ENCODE measurements at places on chromosomes 4 and X. TPM values are rescaled to one million over a fixed set of nuclear protein-coding genes. Genes with fewer than 3 reads are reported as not detected.

ITIH6 gene
- not detected for total RNA-seq

SPANXN3 gene
- total RNA-seq: not detected

AREG gene
- total RNA-seq: 18.6 TPM

DNA sequence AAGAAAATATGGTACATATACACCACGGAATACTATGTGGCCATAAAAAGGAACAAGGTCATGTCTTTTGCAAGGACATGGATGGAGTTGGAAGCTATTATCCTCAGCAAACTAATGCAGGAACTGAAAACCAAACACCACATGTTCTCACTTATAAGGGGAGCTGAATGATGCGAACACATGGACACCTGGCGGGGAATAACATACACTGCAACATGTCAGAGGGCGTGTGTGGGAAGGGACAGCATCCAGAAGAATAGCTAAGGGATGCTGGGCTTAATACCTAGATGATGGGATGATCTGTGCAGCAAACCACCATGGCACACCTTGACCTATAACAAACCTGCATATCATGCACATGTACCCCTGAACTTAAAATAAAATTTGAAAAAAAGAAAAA is 19.5 kb upstream of the CNKSR2 start:
- H3K27ac ChIP-seq: no peak overlapping the region
- no peak overlapping the region for H3K4me3 ChIP-seq
- no peaks in the 10 kb centered on the region for H3K4me1 ChIP-seq
- no peaks in the 10 kb centered on the region for H3K36me3 ChIP-seq
- H3K27me3 ChIP-seq: no peaks in the 10 kb centered on the region

DNA sequence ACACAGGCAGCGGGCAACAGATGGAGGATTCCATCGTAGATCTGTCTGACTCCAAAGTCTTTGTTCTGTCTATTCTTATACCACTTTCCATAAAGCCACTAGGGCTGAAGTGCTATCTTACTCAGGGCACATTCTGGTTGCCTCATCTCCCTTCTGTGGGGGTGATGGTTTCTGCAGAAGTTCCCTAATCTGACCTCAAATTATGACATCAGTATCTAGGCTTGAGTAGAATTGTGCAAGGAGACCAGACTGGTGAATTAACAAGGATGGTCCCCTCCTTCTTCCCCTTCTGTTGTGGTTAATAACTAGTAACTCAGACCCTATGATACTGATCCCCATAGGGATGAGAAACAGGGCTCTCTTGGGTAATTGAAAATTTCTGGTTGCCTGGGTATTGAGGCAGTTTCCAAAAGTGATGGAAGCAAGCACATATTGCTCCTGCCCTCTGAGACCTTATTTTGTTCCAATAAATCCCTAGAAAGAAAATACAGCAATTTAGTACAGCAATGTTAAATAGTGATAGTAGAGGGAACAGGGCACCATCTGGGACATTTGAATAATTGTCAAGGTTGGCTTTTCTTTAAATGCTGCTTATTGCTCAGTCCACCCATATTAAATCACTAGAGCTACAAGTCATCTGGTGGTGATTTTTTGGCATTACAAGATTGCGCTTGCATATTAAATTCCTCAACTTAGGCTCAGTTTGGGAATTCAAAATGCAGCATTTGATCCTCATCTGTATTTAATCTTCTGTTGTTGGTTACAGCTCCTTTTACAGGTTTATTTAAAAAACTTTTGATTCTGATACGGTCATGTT is 57.3 kb upstream of the AP1S2 start:
- H3K4me3 ChIP-seq: no peak overlapping the region
- no peak for DNase-seq
- H3K4me1 ChIP-seq: peaks cover 7% of the 10 kb centered on the region
- H3K27me3 ChIP-seq: no peaks in the 10 kb centered on the region
- no peaks in the 10 kb centered on the region for H3K36me3 ChIP-seq
- no peak overlapping the region for H3K27ac ChIP-seq

DNA sequence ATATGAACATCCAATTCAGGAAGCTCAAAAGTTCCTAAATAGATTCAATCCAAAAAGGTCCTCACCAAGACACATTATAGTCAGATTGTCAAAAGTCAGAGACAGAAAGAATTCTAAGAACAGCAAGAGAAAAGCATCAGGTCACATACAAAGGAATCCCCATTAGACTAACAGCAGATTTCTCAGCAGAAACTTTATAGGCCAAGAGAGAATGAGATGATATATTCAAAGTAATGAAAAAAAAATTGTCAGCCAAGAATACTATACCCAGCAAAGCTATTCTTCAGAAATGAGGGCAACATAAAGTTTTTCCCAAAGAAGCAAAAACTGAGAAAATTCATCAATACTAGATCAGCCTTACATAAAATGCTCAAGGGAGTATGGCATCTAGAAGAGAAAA is 106.6 kb upstream of the SH3RF1 start:
- no peak overlapping the region for H3K27ac ChIP-seq
- H3K4me1 ChIP-seq: no peaks in the 10 kb centered on the region
- no peaks in the 10 kb centered on the region for H3K36me3 ChIP-seq

DNA sequence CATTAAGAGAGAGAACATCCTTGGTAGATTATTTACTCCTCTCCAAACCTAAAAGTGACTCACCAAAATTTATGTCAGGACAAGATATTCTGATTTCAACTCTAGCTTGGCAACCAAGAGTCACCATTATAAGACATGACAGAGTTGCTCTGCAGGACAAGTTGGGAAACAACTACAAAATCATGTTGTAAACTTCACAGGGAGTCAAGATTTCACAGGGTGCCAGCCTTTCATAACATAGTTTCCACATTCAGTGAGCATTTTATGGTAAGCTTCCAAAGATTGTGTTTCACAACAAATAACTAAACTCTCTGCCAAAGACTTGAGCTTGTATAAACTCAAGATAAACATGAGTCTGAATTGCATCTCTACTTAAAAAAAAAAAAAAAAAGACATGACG is 121.0 kb upstream of the DIAPH2 start:
- peak overlapping the region; percentile 43 for H3K27ac ChIP-seq
- DNase-seq: no peak
- no peaks in the 10 kb centered on the region for H3K27me3 ChIP-seq
- H3K4me1 ChIP-seq: peaks cover 6% of the 10 kb centered on the region
- no peaks in the 10 kb centered on the region for H3K36me3 ChIP-seq

DNA sequence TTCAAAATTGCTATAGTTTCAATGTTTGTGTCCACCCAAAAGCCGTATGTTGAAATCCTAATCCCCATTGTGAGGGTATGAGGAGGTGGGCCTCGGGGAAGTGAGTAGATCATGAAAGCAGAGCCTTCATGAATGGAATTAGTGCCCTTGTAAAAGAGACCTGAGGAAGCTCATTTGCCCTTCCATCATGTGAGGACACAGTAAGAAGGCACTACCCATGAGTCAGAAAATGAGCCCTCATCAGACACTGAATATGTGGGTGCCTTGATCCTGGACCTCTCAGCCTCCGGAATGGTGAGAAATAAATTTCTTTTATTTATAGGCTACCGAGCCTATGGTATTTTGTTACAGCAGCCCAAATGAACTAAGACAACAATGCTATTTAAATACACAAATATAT is 57.7 kb upstream of the EFHC2 start:
- no peak overlapping the region for H3K27ac ChIP-seq
- H3K36me3 ChIP-seq: no peaks in the 10 kb centered on the region
- DNase-seq: no peak
- no peaks in the 10 kb centered on the region for H3K27me3 ChIP-seq

Data from esophagus muscularis mucosa (tissue), 4 donors.